ENCODE measurements at places on chromosomes 11 and 22. TPM values are rescaled to one million over a fixed set of nuclear protein-coding genes. Genes with fewer than 3 reads are reported as not detected.

The OR52H1 gene
- total RNA-seq, result not detected

The FOLR2 gene
- not detected for total RNA-seq

The OR8D1 gene
- total RNA-seq, result not detected

The CRACR2B gene
- 5.5 TPM for total RNA-seq

The AQP11 gene
- total RNA-seq, result 0.69 TPM

The MUC5AC gene
- total RNA-seq, result not detected

The HDHD5 gene
- 23.5 TPM for total RNA-seq

The SERPING1 gene
- total RNA-seq, result not detected

The SLC43A3 gene
- 159 TPM for total RNA-seq

The OR2AT4 gene
- not detected for total RNA-seq

The PYGM gene
- 4.0 TPM for total RNA-seq

The SLC22A8 gene
- not detected for total RNA-seq

The RGL4 gene
- 22.7 TPM for total RNA-seq

The IL10RA gene
- 123 TPM for total RNA-seq

The NCAM1 gene
- total RNA-seq, result not detected

The USP2 gene
- 0.91 TPM for total RNA-seq

The RFPL1 gene
- not detected for total RNA-seq

The ARFGAP3 gene
- total RNA-seq, result 38.0 TPM

The FOSL1 gene
- 18.8 TPM for total RNA-seq

The GANAB gene
- 310 TPM for total RNA-seq

The XPNPEP3 gene
- 19.5 TPM for total RNA-seq

Measured in activated T-cell treated with anti-CD3 and anti-CD28 coated beads, Interleukin-2, amount 50 U/mL, for 72 hours (primary cell).